Liver (tissue), 10 donors: ENCODE measurements at places on chromosomes 2 and 18.

DNA sequence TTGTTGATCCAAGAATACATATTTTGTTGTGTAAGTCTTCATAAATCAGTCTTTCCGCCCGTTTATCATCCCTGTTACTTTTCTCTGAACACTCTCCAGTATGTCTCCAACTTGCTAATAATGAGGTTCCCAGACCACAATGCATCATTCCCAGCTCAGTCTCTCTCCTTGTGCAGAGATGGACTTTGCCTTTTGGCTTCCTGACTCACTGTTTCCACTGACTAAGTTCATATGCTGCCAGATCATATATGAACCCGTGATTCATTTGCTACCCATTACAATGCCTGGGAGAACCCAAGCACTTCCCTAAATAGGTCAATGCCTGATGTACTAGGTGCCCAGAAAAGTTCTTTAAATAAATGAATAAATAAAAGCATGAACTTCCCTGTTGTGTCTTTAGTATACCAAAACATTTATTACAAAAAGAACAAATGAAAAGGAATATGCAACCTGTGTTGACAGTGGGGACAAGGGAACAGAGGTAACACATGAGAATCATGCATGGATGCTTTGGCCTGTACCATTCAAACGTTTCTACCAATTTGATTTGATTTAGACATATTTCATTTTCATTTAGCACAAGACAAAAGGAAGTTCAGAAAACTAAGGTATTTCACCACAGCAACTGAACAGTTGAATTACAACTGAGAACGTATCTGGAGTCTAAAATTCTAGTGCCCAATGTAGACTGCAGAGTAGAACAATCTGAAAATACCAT lies 215.4 kb upstream of the HNRNPA3 start:
- DNase-seq = no peak

DNA sequence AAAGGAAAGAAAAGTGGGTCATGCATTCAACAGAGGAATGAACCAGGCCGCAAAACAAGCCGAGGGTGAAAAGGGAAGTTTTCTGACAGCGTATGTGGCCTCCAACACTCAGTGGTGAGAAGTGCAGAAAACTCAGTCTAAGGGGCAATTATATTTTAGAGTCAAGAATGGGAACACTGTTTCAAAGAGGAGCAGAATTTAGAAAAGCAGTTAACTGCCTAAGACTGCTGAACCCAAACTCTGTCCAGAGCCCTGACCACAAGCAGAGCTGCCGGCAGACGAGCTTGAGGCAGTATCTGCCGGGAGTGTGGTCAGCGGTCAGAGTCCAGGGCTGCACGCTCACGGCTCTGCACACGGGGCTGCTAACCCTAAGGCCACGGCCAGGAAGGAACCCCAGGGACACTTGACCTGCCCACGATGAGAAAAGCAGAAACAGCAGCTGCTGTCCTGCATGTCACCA lies 347.0 kb upstream of the ID2 start:
- DNase-seq = peak; percentile 55

DNA sequence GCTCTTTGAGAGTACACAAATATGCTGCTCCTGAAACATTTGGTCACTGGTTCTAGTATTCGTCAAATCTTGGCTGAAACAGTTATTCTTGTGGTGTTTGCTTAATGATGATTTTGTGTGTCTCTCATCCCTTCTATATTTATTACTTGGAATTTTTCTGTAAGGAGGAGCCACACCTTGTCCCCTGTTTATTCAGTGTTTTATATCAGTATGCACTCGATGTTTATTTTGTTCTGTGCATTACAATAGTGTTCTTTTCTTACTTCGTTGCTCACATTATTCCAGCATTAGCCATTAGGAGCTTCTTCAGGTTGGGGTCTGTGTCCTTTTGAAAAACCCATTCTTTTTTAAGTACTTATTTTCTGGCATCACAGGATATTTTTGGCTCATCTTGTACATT lies 5.1 kb upstream of the RAMP1 start:
- no peak for DNase-seq

- no peak for DNase-seq
Measured at GRCh38 chr2:239549711-239550255, 149.0 kb upstream of the HDAC4 start.

GRCh38 chr2:215031321-215031720 lies 107.1 kb downstream of the ABCA12 start:
- no peak for DNase-seq

DNA sequence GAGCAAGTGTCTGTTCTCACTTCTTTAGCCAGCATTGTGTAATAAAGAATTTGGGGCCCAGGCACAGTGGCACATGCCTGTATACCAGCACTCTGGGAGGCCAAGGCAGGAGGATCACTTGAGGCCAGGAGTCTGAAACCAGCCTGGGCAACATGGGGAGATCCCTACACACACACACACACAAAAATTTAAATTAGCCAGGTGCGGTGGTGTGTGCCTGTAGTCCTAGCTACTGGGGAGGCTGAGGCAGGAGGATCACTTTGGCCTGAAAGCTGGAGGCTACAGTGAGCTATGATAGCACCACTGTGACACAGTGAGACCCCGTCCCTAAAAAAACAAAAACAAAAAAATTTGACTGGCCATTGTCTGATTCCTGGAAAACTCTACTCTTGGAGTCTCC lies 8.3 kb downstream of the REV1 start:
- DNase-seq = no peak

DNA sequence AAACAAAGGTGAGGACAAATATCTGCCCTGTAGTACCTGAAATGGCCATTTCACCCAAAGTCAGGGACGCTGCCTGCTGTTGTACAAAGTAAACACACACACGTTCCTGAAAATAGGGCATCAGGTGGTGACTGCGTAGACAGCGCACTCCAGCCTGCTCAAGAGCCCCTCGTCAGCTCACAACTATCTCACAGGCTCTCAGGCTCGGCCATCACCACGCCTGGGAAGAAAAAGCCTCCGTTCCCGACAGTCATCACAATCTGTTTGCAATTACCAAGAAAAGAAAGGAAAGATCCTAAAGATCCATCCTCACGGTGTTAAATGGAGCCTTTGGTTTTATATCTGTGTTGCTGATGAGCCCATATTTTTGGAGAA lies 230.2 kb downstream of the ZNF516 start:
- no peak for DNase-seq

GRCh38 chr18:76380791-76381405 lies 114.1 kb downstream of the ZNF516 start:
- DNase-seq = no peak

- DNase-seq = no peak
Measured at GRCh38 chr2:230016844-230017243, 51.9 kb downstream of the SLC16A14 start.

DNA sequence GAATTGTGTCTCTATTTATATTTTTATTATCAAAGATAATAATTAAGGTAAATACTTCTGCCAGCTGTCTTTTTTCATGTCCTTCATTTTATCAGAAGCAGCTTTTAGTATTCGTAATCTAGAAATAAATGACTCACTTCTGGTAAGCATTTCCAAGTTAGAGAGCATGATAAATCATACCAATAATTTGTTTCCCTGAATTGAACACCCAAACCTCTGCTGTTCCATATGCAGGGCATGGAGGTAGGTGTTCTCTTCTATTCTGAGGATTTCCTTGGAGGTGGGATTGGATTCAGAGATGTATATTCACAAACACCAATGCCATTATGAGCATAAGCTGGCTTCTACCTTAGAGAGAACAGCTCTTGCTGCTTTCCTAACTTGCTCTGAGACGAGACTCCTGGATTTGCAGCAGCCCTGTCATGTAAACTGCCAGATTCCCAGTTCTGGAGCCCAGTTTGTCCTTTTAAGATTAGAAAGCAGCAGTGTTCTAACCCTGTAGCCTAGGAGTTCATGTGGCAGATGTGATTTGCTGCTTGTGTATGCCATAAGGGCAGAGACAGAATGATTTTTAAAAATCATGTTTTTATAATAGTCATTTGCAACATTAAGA lies 47.5 kb downstream of the SKA1 start:
- DNase-seq = no peak

- peak; percentile 40 for DNase-seq
Measured at GRCh38 chr2:196592331-196592910, 47.1 kb upstream of the CCDC150 start.

- DNase-seq = no peak
Measured at GRCh38 chr18:7066965-7067555, 50.5 kb downstream of the LAMA1 start.

GRCh38 chr2:112310906-112311305 lies 35.5 kb downstream of the ZC3H6 start:
- no peak for DNase-seq

DNA sequence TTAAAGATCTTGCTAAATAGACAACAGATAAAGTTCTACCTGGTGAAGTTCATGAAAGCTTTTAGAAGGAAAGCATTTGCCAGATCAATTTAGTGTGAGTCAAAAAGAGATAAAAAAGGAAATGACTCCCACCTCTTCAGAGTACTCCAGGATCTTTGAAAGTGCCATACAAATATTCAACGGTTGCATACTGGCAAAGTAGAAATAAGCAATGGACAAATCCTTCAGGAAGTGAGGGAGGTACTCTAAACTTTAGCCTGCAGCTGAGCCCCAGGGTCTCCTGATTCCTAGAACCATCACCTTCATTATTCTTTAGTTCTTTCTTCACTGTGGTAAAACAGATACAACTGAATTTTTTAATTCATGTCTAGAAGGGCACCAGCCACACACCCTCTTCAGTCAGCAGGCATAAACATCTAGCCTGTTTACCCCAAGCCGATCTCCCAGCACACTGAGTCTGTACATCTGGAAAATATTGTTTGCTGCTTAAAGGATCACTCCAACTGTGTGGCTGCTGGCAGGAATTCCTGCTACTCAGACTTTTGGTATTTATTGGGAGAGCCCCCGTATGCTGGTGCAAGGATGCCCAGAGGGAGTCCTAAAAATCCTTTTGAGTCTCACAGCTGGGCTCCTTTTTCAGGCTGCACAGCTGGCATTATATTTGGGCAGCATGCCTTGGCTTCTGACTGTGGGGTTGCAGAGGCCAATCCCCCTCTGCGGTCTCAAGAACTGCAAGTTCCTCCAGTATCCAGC lies 72.3 kb upstream of the SESTD1 start:
- no peak for DNase-seq

DNA sequence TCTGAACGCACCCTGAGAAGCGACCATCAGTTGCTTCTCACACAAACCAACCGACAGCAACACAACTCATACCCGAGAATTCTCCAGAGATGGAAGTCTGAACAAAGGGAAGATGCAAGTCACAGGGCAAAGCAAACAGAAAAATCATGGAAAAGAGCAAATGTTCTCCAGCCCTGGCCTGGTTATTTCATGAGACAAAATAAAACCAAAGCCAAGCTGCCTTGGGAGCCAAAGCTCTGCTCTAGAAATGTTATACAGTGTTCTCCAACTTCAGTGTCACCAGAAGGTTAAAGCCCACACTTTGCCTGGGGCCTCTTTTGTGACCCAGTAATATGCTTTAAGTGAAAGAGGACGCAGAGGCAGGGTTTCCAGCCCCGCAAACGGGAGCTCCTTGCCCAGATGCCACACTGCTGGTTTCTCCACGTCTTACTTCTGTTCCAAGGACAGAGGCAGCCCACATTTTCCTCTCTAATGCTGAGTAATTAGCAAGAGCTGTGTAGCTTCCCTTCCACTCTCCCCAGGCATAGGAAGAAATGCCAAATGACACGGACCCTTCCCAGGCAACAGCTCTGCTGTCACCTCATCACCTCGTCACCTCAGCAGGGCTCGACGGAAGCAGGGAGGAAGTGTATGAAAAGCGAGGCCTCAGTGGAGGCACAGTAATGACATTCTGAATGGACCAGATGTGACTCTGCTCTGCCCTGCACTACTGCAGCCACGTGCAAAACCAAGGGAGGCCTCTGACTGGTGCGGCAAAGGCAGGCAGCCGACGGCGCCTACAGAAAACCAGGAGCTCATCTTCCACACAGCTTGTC lies 64.7 kb downstream of the FBXO15 start:
- DNase-seq = no peak

DNA sequence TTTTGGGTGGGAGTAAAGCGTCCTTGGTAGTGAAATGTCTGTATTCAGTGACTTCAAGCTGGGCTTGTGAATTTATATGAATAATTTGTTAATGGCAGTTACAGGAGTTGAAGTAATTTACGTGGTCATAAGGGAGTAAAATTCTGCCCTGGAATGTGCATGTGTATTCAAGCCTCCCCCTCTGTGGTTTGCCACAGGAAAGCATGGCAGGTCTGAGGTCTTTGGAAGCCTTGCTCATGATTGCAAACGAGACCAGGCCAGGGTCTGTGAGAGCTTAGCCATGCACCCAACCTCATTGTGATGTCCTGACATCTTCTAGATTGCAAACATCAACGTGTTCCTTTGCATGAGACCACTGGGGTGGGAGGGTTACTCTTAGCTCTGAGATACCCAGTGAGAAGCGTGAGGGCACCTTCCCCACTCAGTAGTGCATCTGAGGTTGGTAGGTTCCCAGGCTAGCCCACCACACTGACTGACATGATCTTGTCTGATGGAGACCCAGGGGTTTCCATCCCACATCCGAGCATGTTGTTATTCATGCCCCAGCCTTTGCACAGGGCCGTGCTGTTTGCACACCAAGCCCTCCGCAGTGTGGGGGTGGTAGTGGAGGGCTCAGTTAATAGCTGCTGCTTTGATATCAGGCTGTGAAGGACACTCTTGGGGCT lies 216.5 kb downstream of the KLHL29 start:
- no peak for DNase-seq

GRCh38 chr2:136375017-136375901 lies 257.3 kb upstream of the CXCR4 start:
- no peak for DNase-seq

DNA sequence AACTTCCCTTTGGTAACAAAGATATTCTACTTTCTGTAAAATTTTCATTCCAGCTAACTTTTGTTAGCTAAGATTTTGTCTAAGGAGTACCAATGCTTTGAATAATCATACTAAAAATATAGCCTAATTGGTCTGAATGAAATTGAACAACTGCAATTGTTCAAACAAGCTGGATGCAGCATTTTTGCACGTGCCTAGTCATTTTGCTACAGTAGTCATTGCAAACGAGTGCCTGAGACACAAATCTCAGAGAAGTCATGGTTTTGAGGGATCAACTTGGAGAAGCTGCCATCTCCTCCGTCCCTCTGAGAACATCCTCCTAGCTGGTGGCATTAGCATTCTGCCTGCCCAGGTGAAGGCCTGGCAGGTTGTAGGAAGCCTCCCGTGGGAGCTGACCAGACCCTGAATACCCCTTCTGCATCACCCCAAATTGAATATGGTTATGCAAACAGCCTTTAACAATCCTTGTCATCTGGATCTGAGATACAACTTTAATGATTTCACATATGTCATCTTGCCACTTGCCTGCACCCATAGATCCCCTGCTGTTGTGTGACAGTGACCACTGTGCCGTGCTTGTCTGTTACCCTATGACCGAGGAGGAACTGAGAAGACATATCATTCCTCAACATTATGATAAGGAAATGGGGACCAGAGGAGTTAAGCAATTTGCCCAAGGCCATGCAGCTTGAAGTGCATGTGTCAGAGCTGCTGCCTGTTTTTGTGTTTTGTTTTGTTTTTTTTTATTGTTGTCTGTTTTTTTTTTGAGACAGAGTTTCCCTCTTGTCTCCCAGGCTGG lies 29.1 kb upstream of the MGAT4A start:
- DNase-seq = no peak

GRCh38 chr18:78994977-78995582 lies 15.5 kb downstream of the SALL3 start:
- no peak for DNase-seq

- DNase-seq = no peak
Measured at GRCh38 chr2:45728458-45728942, 77.0 kb downstream of the PRKCE start.
